ENCODE measurements at places on chromosomes 1 and 21.

- DNase-seq = no peak
Observed at GRCh38 chr1:87204441-87204840, 124.2 kb upstream of the LMO4 start.

DNA sequence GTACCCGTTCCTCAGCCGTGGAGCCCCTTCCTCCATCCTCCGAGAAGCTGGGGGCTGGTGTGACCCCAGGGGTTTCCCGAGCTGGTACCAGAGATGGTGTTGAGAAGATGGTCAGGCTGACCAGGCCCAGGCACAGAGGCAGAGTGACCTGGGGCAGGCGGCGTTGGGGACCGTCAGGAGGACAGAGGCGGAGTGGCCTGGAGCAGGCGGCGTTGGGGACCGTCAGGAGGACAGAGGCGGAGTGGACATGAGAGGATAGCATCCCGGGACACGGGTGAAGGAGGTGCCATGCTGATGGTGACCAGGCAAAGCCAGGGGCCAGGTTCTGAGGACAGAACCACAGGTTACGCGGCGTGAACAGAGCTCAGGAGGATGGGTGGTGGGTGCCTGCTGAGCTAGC lies 75.9 kb upstream of the TTC34 start:
- no peak for DNase-seq

DNA sequence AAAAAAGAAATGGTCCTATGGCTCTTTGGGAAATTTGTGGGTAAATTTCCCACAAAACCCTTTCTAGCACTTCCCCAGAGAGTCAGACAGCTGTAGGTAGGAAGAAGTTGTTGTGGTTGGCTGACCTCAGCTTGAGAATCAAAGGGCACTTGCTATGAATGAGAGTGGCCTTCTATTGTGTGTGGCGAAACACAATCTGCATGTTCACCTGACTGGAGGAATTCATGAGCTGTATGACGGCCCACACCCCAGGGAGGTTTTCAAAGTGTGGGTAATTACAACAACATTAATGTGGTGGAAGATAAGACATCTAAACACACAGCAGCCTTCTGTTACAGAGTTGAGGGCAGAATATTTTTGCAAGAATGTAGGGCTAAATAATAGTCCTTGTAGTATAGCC lies 38.8 kb downstream of the NGF start:
- no peak for DNase-seq

- DNase-seq = no peak
Observed at GRCh38 chr1:236154126-236154525, 11.8 kb downstream of the GPR137B start.

- DNase-seq = no peak
Observed at GRCh38 chr1:206600527-206600926, 11.7 kb downstream of the EIF2D start.

DNA sequence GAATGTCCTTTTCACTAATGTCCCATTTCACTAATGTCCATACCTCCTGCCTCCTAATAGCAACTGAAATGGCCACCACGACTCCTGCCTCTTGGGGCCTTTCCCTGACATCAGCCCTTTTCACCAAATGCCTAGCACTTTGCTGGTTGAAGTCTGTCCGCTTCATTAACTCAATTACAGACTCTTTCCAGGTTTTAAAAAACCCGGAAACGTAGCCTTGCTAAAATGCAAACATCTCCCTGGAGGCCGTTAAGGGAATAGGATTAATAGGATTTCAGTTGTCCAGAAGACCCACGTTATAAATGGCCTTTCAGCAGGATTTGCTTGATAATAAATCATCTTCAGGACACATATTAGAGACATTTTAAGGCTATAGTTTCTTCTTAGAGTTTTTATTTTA lies 25.7 kb upstream of the ERO1B start:
- no peak for DNase-seq

DNA sequence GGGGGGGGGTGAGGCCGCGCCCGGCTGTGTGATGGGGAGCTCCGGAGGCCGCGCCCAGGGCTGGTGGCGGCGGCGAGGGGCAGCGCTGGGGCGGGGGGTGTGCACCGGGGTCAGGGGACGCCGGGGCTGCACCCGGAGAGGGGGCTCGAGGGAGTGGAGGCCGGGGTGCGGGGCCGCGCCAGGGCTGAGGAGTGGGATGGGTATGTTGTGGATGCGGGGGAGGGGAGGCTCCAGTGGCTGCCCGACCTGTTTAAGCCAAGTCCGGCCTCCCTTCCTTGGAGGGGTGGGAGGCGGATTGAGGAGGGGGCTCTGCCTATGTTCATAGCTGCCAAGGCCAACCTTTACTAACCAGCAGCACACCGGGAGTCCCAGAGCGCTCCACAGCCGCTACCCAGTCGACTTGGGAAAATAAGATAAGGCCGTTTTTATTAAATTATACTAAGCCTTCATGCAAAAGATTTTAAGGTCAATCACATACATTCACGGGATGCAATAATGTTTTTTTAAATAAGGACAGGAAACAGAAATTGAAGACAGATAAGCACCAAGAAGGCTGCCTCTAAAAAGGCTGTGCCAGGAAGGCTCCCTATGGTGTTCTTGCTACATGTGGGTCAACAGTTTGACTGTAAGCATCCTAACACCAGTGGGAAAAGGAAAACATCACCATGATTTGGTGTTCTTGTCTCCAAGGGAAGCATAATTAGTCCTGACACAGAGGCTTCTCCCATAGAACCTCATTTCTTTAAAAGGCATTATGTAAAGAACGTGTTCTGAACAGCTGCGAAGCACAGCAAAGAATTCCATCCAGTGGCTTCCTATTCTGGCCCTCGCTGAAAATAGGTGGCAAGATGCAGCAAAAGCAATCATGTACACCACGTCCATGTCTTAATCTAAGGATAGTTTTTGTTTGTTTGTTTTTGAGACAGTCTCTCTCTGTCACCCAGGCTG lies 626 bp upstream of the HLCS start:
- no peak for DNase-seq

- no peak for DNase-seq
Observed at GRCh38 chr1:116316373-116316772, 56.7 kb upstream of the ATP1A1 start.

- DNase-seq = no peak
Observed at GRCh38 chr1:35809114-35810095, 1.6 kb downstream of the AGO4 start.
